ENCODE measurements at places on chromosomes 12 and 14. TPM values are rescaled to one million over a fixed set of nuclear protein-coding genes. Genes with fewer than 3 reads are reported as not detected.

Gene C12orf54
- total RNA-seq: not detected

Gene TMPRSS12
- not detected for total RNA-seq

Gene LRTM2
- total RNA-seq: not detected

Gene CLEC6A
- total RNA-seq: not detected

Gene BCL2L14
- total RNA-seq: not detected

Gene TMEM132D
- total RNA-seq: not detected
